Pons (tissue), 1 donor: ENCODE measurements at places on chromosomes 7 and 10.

DNA sequence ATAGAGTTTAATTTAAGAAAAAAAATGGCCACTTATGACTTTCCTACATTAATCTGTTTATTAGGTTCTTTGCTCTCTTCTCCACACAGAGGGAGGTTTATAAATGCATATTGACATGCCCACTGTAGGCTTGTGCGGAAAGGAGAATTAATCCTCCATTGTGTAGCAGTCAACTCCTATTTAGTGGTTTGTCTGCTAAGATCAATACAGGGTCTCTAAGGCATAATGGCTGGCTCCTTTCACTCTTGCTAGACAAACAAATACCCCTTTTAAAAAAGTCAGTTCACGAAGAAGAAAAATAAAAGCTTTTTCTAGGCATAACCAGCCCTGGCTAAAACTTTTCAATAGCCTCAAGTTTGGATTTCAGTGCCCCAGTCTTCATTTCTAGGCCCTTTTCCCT is 141.6 kb downstream of the TSPAN12 start:
- DNase-seq: no peak

GRCh38 chr10:17235136-17235535 is 7.1 kb downstream of the VIM start:
- DNase-seq: no peak

GRCh38 chr7:112214883-112215282 is 8.4 kb downstream of the ZNF277 start:
- DNase-seq: no peak

DNA sequence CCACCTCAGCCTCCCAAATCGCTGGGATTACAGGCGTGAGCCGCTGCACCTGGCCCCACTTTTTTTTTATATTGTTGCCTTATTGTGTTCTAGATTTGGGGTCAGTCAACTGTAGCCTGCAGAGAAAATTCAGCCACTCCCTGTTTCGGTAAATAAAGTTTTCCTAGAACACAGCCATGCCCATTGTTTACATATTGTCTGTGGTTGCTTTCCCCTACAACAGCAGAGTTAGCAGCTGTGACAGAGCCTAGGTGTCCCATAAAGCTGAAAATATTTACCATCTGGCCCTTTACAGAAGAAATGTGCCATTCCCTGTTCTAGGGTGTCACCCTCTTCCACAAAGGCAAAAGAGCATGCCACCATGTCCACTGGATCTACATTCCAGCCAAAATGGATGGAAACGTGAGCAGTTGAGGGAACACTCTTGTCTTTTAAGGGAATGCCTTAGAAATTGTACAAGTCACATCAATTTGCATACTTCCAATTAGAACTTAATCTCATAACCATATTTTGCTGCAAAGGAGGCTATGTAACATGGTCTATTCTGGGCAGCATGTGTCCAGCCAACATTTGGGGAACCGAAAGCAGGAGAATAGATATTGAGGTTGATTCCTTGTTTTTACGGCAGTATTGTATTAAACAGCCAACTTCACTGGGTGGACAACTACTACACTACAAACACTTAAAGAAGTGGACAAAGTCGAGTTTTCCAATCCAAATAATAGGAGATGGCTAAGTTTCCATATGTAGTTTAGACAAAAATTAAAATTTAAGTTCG is 11.0 kb upstream of the BLVRA start:
- DNase-seq: no peak
